ENCODE measurements at places on chromosomes 4 and X.

- no peak for DNase-seq
Observed at GRCh38 chrX:8927066-8927635, 106.8 kb downstream of the FAM9B start.

- DNase-seq = no peak
Observed at GRCh38 chr4:184420881-184421416, 53.4 kb downstream of the IRF2 start.

DNA sequence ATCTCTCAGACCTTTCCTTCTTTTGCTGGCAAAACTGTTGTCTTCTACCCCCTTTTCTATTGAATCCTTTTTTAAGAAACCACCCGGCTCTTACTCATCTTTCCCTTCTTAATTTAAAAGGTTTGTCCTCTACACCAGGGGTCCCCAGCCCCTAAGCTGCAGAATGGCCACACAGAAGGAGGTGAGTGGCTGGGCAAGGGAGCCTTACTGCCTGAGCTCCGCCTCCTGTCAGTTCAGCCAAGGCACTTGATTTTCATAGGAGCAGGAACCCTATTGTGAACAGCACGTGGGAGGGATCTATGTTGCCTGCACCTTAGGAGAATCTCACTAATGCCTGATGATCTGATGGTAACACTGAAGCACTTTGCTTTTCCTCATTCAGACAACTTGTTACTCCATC, 726.3 kb upstream of the INTU start:
- DNase-seq = no peak

DNA sequence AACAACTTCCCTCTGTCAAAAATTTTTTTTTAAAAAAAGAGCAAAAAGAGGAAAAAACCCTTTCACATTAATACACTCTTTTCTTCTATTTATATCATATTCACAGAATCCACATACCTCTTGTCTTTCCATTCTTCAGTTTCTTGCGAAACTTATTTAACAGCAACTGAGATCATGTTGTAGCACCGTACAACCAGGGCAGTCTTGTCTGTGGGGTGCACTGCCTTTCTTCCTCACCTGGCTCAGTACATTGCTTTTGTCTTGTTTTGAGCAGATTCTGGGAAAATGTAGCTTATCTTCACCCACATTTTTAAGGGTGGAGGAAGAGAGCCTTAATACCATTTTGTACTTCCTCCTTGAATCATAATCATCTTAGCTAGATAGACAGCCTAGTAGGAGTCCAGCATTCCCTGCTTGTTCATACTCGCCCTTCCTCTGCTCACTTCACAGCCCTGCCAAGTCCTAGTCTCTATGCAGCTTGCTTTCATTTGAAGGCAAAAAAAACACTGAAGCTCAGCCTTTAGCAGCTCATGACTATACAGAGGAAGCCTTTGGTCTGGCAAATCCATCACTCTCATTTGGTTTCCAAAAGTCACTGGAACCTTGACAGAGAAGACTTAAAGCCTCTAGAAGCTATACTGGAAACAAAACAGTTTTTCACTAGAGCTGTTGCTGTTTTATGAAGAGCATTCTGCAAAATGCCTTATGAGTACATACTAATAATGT, 140.6 kb upstream of the BANK1 start:
- DNase-seq = no peak

Measured in AG09309 (cell line).